ENCODE measurements at places on chromosomes 3 and 15. TPM values are rescaled to one million over a fixed set of nuclear protein-coding genes. Genes with fewer than 3 reads are reported as not detected.
A peak's percentile ranks its signal among the peaks of the same experiment; 100 is the strongest.

CLRN1 gene
- not detected for total RNA-seq

GRCh38 chr3:104214937-104215336 is 1151.8 kb upstream of the ALCAM start:
- no peak for DNase-seq

DNA sequence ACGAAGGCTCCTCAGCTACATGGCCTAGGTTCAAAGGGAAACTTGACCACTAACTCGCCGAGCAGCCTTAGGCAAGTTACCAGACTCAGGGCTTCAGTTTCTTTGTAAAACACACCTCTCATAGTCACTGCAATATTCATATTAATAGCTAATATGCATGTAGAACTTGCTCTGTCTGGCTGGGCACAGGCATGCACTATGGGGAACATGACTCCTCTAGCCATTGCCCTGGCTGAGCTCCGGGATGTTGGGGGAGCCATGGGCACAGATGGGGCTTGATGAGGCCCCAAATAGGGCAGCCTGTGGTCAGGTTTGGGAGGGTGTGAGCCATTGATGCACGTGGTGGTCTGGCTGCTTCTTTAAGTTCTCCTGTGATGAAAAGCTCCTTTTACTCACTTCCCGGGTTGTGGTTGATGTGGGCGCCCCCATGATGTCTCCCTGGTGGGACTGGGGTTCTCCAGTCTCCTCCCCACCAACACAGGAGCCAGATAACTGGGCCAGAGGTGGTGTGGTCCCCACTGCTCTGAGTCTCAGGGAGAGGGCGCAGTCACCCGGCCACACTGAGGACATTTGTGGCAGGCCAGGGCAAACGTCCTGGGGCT is 29.4 kb upstream of the DUSP7 start:
- peak; percentile 19 for DNase-seq

GRCh38 chr15:31172606-31173005 is 71.1 kb upstream of the TRPM1 start:
- DNase-seq, result no peak

DNA sequence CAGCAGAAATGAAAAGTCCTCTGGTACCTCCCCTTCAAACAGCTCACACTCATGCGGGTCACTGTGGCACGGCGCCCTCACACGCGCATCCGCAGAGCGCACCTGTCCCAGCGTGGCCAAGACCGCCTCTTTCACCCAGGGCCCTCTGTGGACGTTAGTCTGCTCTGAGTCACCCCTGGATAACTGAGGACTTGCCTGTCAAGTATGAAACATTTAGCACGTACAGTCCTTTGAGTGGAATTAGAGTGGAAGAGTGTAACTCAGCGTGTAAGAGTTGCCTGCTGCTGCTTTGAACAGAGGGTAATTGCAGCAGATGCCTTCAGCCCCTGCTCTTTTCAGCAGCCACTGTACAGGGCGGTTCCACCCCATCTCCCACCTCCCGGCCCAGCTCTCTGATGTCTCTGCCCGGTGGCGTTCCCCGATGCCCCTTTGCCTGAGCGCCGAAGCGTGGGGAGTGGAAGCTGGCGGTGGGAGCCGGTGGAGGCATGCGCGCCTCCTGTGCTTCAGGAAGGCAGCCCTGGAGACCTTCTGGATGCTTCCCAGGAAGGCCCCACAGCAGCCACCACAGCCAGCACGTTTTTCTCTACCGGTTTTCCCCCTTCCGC is 23.0 kb downstream of the CPN2 start:
- no peak for DNase-seq

DNA sequence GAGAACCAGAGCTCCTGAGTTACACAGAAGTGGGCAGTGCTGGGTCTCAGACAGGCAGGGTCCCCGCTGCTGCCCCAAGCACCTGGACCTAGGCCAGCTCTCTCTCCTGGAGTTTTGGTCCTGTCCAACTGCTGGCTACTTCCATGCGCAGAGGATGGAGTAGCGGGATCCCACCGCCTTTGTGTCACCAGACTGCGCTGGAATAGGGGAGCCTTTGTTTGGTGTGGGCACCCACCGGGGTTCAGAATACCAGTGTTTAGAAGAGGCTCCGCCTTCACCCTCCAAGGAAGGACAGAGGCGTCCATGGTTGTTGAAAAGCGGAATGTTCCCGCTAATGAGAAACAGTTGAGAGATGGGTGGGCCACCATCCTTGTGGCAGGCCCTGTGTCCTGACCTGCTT is 154.4 kb downstream of the DNAJB8 start:
- no peak for DNase-seq

GRCh38 chr15:51077221-51078153 is 17.2 kb downstream of the TNFAIP8L3 start:
- DNase-seq, result peak; percentile 81

ERICH6 gene
- total RNA-seq, result 0.39 TPM

- no peak for DNase-seq
Observed at GRCh38 chr15:79918278-79918677, 21.5 kb upstream of the MTHFS start.

DNA sequence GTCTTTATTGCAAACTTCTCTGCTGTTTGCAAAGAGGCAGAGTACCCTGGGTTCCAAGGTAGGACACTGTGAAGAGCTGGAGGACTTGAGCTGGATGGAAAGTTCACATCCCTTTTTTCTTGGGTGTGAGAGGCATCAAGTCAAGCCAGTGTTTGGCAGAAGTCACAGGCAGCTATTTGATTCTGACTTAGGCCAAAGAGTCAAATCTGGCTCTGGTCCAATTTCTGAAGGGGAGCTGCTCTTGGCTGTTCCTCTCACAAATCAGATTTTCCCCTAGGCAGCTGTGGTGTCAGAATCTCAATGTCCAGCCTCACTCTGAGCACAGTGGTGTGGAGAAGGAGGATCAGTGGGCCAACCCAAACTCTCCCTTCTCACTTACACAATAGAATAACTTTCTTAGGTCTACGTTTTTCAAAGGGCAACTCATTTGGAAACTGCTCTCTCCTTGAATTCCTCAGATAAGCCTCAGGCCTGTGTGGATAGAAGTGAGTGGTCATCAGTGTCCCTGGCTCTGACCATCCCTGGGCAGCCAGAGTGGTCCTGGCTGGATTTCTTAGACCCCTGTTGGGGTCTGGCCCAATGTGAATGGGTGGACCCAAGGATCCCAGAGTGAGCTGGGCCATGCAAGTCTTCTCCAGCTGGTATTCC is 18.2 kb upstream of the AMOTL2 start:
- DNase-seq, result peak; percentile 55

DNA sequence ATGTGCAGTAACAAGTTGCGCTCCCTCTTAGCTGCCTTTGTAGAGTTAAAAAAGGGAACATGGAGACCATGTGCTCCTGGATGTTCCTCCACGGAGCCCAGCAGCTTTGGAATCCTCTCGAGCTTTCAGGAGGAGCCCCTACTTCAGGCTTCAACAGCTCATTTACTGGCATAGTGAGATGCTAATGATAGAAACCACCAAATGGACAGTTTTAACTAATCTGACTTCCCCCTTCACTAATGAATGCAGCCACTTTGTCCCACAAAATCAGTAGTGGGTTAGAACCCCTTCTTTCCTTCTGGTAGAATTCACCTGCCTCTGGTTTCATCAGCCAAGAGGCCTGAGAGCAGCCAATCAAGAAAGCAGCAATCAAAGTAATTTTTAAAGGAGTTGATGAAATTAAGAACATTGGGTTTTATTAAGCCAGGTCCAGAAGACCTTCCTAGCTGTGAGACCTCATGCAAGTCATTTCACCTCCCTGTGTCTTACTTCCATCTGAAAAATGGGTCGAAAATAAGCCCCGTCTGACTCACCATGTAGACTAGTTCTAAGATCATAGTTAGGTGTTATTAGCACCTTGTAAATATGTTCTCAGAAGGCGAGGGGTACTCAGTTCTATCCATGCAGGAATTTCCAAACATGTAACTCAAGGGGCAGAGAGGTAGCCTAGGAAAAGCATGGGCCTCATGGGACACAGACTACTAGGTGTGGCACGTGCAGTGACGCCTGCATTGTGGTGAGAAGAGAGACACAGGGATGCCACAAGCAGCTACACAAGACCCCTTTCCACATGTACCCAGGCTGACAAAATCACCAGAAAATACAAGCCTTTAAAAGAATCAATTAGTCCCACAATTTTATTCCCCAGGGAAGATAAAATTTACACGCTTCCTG is 179.7 kb upstream of the LPP start:
- no peak for DNase-seq

GRCh38 chr3:112128843-112129727 is 4.0 kb downstream of the GCSAM start:
- DNase-seq, result no peak

LRRK1 gene
- 5.2 TPM for total RNA-seq

FAM107A gene
- total RNA-seq, result 50.0 TPM

PPM1L gene
- total RNA-seq, result 30.2 TPM

C3orf85 gene
- total RNA-seq, result not detected

GRCh38 chr3:185473290-185473815 is 25.5 kb downstream of the TMEM41A start:
- DNase-seq, result no peak

SAMMSON gene
- not detected for total RNA-seq

DNA sequence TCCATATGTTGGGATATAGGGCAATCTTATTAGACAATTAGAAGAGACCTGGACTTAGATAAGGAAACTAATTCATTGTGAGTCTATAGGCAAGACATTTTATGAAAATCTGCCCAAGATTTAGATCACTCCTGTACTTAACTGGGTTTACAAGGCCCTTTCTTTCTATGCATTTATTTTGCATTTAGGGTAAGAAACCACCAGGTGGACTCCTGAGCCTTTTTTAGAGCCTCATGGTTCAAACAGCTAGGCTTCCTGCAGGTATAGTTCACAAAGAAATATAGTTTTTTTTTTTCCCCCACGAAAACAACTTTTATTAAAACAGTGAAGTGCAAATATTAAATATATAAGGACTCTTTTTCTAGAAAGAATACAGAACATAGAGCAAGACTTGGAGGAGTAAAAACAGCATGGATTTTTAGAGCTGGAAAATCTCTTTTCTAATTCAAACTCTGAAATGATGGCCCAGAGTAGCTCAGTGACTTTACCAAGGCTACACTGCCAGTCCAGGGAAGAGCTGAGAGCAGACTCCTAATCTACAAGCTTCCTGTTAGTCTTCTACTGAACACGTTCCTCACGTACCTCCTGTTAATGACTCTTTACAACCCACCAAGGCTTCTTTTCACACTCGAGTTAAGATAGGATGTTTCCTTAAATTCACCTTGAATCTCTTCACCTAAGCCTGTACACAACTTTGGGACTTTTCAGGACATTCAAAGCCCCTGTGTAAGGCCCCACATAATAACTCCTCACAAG is 400.9 kb upstream of the ATP11B start:
- no peak for DNase-seq

DNA sequence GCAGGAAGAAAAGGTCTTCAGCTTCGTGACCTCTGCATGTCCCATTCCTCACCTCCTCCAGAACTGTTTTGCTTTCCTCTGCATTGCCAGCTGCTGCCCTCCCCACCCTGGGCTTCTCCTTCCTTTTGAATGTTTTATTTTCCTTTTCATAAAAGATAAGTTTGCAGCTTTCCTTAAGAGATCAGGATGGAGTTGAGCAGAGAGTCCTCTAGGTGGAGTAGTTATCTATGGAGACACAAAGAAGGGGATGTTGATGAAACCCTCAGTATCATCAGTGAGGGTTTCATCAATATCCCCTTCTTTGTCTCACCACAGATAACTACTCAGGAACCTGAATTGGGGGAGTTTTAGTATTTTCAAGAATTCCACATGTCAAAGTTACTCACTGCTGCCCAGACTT is 19.0 kb upstream of the SLC25A36 start:
- no peak for DNase-seq
